Hematopoietic multipotent progenitor cell treated with erythropoietin and hydrocortisone succinate and interleukin-3 and kit ligand, for 4 days (in vitro differentiated cells): ENCODE measurements at places on chromosomes 1 and 21.

DNA sequence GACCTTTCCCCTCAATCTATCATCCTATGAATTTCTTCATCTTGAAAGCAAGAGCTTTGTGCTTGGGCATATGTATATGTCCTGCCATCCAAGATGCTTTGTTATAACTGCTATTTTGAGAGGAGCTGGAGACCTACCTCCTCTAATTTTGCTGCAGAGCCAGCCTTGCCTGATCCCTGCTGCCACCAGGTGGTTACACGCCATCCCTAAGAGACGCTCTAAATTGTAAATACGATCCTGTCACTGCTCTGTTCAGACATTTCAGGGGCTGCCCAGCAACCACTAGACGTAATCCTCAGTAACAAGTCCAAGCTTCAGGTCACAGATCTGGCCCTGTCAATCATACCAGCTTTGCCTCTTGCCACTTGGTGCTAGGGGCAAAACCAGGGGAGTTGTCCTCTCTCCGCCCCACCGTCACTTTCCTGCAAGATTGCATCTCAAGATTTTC, 32.9 kb downstream of the GPA33 start:
- peak; percentile 84 for DNase-seq

- DNase-seq: no peak
These were observed 144.5 kb downstream of the AKT3 start for GRCh38 chr1:243705585-243705984.

DNA sequence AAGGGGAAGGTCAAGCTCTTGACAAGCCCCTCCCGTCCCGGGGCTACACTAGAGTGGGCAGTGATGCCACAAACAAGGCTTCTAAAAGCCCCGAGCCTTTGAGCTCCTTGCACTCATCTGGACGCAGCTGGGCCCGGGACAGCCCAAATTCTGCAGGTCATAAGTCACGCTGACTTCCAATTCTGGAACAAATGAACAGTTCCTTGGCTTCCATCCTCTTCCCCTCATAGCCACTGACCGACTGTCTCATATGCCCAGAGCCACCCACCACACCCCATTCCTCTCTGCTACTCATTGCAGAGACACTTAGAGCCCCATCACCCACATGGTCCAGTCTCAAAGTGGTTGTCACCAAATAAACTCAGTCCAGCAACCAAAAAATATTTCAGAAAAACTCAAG, 32.8 kb upstream of the PRELP start:
- no peak for DNase-seq

DNA sequence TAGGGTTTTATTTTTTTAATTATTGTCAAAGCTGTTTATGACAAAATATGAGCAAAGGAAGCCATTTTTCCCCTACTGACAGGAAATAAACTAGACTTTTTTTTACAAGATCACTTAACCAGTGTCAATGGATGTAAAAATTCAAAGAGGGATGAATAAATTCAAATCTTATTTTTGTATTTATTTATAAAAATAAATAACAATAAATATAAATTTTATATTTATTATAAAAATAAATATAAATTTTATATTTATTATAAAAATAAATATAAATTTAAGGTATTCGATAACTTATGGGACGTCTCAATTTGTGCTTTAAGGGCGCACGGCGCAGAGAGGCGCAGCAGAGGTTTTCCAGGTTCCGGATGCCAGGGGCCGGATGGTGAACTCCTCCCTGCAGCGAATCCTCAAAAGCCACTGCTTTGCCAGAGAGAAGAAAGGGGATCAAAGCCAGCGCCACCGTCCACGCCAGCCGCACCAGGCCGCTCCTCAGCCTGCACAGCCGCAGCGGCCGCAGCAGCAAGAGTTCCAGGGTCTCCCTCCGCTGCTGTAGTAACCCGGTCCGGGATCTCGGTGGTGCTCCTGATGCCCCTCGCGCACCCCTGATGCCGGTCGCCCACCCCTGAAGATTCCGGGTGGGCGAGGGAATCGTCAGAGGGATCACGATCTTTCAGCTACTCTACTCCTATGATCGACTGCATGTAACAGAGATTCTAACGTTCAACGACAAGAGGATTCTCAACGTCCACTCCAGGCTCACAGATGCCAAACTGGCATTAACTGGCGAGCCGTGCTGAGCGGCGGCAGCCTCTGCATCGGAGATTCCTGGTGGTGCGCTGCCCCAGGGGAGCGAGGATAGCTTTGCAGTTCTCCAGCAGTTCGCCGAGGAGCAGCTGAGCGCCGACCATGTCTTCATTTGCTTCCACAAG, 28.5 kb upstream of the RLF start:
- no peak for DNase-seq

GRCh38 chr1:164719676-164720439, 160.9 kb downstream of the PBX1 start:
- DNase-seq: no peak

GRCh38 chr1:2835650-2836159, 34.2 kb upstream of the TTC34 start:
- DNase-seq: no peak

- no peak for DNase-seq
These were observed 132.7 kb upstream of the RUNX3 start for GRCh38 chr1:25062621-25063255.

- no peak for DNase-seq
These were observed 333.9 kb downstream of the SRGAP2C start for GRCh38 chr1:121518726-121519041.

GRCh38 chr1:43952731-43953346, 6.1 kb downstream of the IPO13 start:
- DNase-seq: no peak

GRCh38 chr1:89698020-89698560, 65.2 kb downstream of the LRRC8C start:
- no peak for DNase-seq

- peak; percentile 33 for DNase-seq
These were observed 18.8 kb upstream of the SCCPDH start for GRCh38 chr1:246705368-246705767.

DNA sequence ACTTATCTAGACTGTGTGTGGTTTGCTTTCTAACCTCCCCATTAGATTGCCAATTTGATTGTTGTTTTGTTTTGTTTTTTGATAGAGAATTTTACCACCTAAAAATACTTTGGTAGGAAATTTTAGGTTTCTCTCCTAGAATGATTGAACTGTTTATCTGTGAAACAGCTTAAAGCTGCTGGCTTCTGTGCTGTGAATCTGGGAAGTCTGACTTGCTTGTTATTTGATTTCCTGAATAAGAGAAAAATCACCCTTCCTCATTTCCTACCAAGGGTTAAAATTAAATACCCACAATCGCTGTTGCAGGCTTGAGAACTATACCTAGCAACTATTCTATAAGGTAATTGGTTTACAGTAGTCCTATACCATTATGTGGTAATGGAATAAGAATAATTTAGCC, 198.9 kb upstream of the CACYBP start:
- DNase-seq: peak; percentile 7

- no peak for DNase-seq
These were observed 89.8 kb downstream of the KIF14 start for GRCh38 chr1:200530623-200531261.

GRCh38 chr21:27058673-27059605, 92.1 kb upstream of the ADAMTS5 start:
- DNase-seq: no peak

- peak; percentile 83 for DNase-seq
These were observed 63.4 kb downstream of the KCNAB2 start for GRCh38 chr1:6108937-6109614.

DNA sequence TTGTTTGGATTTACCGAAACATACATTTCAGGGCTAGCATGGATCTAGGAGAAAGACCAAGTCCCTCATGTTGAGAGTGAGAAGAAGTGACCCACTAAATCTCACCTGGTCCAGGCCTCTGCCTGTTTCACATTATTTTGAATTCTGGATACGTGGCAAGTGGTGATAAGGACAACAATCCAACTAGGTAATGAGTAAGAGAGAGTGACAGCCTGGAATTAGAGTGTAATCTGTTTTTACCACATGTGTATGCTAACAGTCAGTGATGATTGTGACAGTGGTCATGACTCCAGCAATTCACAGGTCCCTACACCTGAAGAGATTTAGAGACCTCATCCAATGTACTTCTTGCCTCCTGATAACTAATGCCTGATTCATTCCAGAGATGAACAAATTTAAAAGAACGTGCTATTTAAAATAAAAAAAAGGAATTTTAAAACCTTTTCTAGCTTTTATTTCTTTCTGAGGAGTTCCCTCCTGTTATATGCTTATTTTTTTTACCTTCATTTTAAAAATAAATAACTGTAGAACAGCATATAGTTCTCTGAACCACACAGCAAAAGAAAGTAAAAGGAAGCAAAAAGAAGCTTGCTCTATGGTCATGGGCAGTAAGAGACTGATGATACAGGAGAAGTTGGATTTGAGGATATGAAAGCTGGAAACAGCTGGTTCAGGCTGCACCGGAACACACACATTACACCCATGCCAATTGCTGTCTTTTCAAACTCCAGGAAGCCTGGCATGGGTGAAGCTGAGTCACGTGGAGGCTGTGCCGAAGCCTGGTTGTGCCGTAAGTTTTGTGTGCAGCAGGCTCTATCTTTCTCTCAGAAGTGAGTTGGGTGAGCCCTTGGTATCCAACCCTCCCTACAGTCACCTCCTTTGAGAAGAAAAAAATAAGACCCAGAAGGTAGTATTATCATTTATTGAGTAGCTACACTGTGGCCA, 14.7 kb downstream of the C1orf116 start:
- peak; percentile 57 for DNase-seq

DNA sequence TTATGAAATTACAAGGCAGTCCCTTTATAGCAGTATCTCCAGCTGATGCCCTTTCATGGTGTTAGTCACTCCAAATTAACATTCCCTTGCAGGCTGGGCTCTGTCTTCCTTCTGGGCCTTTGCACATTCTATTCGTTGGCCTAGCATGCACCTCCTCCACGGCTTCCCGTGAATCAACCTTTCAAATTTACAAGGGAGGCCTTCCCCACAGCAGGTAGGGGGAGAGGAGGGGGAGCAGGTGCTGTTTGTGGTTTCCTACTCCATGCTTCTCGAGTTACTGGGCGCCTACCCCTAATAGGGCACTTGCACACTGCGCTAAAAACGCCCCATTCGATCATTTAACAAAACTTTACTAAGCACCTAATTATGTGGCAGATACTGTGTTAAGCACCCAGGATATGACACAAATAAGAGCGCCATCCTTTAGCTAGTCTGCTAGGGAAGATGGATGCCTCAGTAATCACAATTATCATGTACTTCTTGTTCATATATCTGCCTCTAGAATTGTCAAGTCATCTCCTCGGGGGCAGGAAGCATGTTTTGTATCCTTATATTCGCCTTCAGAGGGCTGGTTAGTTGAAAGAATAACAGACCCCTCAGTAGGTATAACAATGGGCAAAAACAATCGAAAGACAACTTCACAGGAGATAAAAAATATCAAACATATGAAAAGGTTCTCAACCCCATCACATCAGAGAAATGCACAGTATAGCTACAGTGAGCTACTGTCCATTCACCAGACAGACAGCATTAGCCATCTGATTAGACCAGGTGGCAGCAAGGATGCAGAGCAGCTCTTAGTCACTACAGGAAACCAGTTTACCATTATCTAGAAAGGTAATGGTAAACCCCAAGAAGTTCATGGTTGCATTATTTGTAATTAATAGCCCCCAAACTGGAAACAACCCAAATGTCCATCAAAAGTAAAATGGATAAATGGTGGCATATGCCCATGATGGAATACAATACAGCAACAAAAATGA, 1.7 kb upstream of the ADAR start:
- DNase-seq: peak; percentile 39

DNA sequence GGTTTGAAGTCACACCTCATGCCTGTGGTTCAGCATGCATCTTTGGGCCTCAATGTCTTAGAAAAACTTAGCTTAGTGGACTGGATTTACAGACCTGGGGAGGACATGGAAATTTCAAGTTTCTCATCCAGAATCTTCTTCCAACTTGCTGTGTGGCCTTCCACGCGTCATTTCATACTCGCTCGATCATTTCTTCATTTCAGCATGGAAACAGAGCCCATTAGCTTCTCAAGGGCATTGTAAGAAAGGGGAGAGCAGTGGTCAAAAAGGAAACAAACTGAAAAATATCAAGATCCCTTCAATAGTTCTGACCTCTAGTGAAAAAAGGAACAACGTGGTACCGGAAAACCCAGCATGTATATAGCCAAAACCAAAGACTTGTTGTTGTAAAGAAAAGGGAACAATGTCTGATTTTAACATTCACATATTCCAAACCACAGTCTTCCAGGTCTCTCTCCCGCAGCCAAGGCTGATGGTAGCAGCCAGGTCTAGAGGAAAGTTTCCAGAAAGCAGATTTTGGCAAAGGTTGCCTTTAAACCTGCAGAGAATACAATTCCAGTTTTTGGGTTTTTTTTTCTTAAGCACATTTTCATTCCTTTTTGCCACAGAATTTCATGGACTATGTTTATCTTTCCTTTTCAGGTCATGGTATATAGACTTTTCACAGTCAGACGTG, 97.0 kb upstream of the CDC42BPA start:
- DNase-seq: no peak

DNA sequence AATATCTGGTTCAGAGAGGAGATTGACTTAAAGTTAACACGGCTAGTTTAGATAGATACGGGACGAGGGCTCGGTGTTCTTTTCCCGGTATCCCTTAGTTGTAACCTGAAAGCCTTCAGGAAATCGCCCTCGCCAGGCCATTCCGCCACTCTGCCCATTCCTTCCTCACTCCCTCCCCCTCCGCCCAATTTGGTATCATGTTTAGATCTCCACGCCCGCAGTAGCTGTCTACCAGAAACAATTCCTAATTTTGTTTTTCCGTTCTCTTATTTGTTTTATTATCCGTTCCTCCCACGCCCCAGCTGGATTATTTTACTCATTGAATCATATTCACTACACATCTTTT, 685 bp upstream of the VAMP4 start:
- peak; percentile 73 for DNase-seq

DNA sequence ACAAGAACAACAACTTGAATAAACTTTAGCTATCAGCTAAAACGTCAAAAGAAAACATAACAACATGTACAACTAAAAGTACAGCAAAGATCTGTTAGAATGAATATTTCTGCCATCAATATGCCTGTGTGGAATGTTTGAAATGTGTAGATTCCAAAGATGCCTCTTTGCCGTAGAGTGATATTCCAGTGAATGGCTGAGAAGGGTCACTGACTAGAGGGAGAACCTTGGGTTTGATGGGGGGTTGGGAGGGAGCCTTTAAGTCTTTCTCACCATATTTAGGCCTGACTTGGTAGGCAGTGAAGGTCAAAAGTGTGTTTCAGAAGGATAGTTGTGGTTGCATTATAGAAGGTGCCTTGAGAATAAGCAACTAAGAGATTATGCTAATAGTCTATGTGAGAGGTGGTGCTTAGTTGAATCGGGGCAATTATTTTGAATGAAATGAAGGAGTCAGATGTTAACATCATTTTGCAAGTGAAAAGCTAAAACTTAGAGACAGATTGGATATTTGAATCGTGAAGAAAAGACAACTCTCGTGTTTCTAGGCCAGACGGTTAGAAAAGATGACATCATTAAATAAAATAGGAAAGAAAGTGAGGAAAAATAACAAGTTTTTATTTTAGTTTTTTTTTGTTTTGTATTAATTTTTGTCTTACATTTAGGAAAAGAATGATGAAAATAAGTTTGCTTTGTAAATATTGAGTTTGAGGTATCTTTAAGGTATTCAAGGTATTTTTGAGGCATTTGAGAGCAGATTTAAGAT, 53.8 kb downstream of the PLA2G4A start:
- no peak for DNase-seq
